ENCODE measurements at places on chromosomes 12 and 14.
A peak's percentile ranks its signal among the peaks of the same experiment; 100 is the strongest.

DNA sequence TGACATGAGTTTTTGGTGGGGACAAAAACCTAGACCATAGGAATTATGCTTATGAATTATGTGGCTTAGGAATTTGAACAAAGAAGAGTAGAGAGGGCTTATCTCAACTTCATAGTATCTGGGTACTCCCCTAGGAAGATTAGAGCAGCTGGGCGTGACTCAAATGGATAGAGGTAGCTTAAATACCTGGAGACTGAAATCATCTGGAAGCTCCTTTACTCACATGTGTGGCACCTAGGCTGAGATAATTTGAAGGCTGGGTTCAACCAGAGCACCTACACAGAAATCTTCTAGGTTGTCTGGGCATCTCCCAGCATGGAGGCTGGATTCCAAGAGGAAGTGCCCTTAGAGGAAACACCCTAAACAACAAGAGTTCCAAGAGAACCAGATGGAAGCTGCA, 393.9 kb downstream of the ADAMTS20 start:
- DNase-seq, result no peak

GRCh38 chr12:18242380-18243089, 18.8 kb upstream of the PIK3C2G start:
- peak; percentile 57 for DNase-seq

DNA sequence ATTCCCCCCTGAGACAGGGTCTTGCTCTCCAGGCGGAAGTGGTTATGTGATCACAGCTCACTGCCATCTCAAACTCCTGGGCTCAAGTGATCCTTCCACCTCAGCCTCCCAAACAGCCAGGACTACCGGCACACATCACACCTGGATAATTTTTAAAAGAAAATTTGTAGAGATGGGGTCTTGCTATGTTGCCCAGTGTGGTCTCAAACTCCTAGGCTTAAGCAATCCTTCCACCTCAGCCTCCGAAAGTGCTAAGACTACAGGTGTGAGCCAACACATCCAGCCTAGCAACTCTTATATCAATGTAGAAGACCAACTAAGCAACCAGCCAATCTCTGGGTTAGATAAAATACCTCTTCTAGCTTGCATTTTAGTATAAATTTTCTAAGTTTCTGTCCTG, 297.2 kb downstream of the MED13L start:
- no peak for DNase-seq

DNA sequence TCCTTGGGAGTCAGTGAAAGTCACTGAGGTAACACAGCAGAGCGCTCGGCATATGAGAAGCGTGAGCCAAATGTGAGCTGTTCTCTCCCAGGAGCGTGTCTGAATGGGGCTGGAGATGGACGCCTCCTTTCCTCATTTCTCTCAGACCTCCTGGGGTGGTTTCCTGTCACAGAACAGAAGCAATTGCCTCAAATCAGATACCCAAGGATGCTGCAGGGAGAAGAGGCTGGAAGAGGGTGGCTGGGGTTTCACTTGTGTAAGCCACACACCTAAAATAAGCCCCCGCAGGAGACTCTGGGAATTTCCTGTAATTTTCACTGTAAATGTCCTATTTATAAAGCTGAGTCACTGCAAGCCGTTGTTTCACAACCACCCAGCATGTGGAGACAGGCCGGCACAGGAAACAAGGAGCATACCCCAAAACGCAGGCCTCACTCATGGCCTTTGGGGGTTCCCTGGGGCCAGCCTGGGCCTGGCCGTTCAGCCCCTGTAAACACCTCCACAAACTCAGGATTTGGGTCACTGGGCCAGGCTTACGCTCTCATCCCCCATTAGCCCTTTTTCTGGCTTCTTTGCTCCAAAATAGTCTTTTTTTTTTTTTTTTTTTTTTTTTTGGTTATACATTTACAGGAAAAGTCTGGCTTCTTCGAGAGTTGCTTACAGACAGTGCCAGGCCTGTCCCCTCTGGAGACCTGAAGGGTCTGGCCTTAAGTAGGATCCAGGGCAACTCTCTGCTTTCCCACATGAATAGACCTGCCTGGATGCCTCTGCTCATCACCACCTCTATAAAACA, 55.3 kb downstream of the VCPKMT start:
- no peak for DNase-seq

- DNase-seq, result no peak
These were observed 38.1 kb upstream of the C12orf50 start for GRCh38 chr12:88067301-88067700.

DNA sequence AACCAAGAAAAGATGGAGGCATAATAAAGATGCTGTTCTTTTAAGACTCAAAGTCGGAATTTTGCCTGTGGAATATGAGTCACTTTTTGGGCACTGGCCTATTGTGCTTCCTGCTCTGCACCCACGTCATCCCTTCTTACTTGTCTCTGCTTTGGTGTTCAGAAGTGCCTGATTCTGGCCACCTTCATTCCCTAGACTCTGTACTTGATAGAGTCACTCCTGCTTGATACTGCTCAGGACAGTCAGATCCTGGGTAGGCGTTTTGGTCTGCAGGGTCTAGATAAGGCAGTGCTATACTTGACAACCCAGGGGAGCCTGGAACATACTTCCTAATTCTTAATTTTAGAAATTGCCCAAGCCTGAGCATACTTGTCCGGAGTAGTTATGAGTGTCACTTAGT, 1.9 kb downstream of the LRRK2 start:
- DNase-seq, result peak; percentile 30

DNA sequence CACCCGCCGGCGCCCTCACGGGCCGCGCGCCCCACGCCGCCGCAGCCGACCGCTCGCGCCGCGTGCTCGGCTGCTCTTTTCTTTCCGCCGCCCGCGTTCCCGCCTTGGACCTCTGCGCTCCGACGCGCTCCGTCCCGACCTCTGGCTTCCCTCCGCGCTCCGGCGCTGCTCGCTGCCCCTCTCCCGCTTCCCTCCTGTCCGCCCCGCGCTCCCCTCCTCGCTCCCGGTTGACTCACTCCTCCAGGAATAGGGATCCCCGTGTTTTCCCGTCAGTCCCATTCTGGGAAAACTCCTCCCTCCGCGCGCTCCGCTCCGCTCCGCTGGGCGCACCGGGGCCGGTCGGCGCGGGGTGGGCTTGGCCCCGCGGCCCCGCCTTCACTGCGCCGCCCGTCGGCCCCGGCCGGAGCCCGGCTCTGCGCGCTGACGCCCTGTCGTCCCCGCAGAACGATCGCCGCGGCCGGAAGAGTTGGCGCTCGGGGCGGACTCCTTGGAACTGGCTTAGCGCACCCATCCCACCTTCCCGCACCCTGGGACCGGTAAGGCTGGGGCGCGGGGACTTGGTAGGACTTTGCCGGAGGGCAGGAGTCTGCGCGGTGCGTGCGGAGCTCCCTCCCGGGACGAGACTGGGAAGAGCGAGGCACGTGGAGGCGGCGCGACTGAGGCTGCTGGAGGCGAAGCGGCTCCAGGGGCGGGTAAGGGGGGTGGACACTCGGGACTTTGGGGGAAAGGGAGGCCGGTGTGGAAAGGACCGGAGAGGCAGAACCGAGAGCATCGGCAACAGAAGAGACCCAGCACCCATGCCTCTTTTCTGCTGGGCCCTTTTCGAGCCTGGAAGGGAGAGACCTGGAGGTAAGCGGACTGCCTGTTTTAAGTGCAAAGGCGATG, 550 bp downstream of the TEAD4 start:
- peak; percentile 77 for DNase-seq

GRCh38 chr12:34303091-34303870, 281.0 kb downstream of the ALG10 start:
- DNase-seq, result no peak

DNA sequence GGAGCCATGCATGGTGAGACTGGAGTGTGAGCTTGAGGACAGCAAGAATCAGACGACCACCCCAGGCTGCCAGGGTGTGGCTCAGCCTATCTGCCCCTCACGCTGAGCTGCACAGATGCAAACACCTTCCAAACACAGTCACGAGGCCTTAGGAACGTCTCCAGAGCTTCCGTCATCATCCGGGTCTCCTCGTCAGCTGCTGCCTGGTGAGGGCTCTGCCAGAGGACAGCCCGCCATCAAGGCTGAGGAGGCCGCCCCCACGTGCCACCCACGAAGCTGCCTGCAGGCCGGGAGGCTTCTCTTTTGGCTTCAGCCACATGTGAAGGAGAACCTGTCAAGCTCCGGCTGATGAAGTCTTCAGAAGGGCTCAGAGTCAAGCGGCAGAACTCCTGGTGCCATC, 13.4 kb downstream of the DDX51 start:
- DNase-seq, result no peak

DNA sequence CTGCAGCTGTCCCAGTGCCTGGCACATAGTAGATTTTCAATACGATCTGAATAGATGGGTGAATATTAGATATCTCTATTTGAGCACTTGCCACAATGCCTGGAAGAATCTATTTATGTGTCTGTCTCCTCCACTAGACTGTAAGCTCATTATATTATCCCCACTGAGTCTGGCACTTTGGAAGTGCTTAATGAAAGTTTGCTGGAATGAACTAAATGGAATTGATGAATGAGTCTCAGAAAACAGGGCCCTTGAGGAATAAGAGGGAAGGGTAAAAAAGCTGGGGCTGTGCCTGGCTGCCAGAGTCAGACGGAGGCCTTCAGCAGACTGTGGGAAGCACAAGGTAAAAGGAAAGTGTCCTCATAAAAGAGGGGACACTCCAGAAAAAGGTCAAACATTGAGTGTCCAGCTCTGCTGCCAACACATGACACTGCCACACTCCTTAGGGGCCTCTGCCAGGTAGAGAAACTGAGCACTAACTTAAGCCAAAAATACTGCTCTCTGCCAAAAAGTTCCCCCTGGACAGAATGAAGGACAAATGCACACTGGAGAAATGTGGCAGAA, 39.3 kb downstream of the GLT8D2 start:
- DNase-seq, result no peak

DNA sequence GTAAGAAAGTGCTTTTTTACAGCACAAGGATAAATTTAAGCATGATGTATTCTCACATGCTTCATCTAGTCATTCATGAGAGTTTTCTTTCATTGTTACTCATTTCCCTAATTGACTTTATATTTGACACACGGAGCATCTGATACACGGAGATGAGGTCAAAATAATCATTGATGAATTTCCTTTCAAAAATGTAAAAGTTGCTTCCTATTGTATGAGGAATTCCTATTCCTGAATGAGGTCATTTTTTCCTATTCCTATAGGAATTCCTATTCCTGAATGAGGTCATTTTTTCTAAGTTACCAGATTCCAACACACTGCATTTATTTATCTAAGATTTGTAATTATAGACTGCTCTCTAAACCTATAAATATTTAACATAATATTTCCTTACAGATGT, 316.7 kb upstream of the KITLG start:
- no peak for DNase-seq

DNA sequence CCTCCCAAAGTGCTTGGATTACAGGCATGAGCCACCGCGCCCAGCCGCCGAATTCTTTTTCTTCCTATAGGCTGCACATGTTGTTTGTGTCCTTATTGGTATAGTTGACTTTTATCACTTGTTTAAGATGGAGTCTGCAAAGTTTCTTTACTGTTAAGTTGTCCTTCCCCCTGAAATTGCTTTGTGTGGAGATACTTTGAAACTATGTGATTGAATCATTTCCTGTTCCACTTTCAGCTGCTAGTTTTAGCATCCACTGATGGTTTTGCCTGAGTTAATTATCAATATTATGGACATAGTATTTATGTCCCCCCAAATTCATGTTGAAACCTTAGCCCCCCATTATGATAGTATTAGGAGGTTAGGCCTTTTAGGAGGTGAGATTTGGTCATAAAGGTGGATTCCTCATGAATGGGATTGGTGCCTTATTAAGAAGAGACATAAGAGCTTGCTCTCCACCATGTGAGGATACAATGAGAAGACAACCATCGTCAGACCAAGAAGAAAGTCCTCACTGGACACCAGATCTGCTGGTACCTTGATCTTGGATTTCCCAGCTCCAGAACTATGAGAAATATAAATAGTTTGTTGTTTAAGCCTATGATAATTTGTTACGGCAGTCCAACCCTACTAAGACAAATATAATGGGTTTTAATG, 34.9 kb downstream of the PPHLN1 start:
- no peak for DNase-seq

DNA sequence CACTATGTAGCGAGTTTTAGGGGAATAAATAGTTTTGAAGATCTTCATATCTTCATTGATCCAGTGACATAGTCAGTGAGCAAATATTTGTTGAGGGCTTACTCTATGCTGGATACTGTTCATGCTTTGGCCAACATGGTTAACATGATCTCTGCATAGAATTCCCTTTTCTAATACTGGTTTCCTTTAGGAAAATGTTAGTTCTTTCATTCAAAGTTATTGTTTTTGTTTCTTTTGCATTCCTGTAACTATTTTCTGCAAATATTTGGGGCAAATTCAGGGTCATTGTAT, 226.5 kb downstream of the C12orf50 start:
- no peak for DNase-seq

- DNase-seq, result no peak
These were observed 68.2 kb downstream of the SLC15A4 start for GRCh38 chr12:128755566-128755965.

DNA sequence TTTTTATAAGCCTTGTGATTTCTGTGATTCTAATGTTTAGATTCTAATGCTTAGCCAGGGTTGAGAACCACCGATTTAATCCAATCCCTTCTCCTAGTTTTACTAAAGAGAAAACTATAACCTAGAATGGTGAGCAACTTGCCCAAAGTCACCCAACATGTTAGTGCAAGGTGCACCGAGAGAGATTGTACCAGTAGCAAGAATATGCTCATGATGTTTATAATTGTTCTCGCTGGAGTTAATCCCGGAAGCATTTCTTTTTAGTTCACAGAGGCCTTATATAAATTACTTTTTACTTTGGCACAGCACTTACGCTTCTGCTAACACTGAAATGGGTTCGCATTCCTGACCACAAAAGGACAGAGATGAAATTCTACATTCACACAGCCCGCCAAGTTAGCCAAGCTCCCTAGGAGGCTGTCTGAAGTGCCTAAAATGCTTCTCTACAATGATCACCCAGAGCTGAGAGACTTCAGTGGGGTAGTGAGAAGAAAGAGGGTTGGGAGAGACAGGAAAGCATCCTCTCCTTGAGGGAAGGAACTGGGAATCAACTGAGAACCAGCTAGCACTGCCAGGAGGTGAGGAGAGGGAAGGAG, 579 bp upstream of the BLOC1S1 start:
- DNase-seq, result peak; percentile 38

GRCh38 chr14:69982886-69983285, 103.7 kb downstream of the SMOC1 start:
- DNase-seq, result no peak

GRCh38 chr12:107761502-107761904, 566 bp upstream of the PRDM4 start:
- DNase-seq, result peak; percentile 36

GRCh38 chr12:53591301-53592206, 34.6 kb downstream of the ATF7 start:
- DNase-seq, result no peak

GRCh38 chr14:69922198-69922597, 43.0 kb downstream of the SMOC1 start:
- no peak for DNase-seq

- no peak for DNase-seq
These were observed 8.6 kb upstream of the HOXC11 start for GRCh38 chr12:53964315-53964713.

GRCh38 chr12:59181196-59181777, 261.0 kb upstream of the LRIG3 start:
- no peak for DNase-seq
